ENCODE measurements at places on chromosomes 7 and 10.

DNA sequence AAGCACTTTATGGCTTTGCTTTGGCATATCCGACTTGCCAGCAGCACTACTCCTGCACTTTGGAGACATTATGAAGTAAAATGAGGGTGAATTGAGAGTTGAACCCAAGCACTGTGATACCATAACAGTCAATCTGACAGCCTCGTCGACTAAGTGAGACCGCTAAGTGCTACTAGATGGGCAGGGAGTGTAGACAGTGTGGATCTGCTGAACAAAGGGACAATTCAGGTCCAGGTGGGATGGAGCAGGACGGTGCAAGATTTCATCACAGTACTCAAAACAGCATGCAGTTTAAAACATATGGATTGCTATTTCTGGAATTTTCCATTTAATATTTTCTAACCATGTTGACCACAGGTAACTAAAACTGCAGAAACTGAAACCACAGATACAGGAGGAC lies 20.8 kb upstream of the PRTFDC1 start:
- no peak for DNase-seq

GRCh38 chr7:90599038-90599437 lies 2.9 kb downstream of the CDK14 start:
- DNase-seq, result no peak

DNA sequence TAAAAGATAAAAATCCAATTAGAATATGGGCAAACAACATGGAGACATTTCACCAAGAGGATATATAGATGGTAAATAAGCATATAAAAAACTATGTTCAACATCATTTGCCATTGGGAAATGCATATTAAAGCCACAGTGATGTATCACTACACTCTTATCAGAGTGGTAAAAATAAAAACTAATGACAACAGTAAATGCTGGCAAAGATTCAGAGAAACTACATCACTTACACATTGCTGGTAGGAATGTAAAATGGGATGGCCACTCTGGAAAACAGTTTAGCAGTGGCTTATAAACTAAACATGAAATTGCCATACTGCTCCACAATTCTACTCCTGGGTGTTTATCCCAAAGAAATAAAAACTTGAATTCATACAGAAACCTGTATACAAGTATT lies 59.2 kb downstream of the CROT start:
- no peak for DNase-seq

DNA sequence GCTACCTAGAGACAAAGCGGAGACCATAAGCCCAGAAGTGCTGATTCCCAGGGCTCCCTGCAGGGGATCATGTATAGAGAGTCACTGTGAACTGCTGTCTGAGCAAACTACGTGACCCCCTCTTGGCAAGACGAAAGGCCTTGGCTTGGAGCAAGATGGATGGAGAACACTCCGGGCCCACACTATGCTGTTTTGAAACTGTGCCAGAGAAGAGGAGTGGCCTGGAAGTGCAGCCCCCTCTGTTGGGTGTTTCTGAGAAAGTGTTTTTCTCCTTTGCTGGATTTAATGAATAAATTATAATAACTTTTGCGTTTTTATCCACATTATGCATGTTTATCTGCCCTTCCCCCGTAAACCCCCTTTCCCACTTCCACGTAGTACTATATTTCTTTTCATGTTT lies 639.3 kb upstream of the GALNT17 start:
- no peak for DNase-seq

DNA sequence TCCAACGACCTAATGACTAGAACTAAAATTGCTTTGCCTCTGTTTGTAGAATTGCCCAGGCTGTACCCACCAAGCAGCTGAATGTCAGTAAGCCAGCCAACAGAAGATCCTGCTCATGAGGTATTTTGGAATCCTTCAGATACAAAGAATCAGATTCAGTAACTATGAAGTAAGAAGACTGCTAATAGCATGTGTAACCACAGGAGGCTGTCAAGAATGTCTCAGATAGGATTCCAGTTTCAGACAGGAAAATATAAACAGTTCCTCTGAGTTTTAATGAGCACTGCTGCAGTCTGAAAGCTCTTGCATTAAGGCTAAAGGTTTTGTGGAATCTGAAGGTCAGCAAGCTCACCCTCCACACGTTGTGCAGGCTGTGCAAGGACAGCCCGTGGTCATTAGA lies 112.6 kb upstream of the ADAM12 start:
- DNase-seq, result no peak

DNA sequence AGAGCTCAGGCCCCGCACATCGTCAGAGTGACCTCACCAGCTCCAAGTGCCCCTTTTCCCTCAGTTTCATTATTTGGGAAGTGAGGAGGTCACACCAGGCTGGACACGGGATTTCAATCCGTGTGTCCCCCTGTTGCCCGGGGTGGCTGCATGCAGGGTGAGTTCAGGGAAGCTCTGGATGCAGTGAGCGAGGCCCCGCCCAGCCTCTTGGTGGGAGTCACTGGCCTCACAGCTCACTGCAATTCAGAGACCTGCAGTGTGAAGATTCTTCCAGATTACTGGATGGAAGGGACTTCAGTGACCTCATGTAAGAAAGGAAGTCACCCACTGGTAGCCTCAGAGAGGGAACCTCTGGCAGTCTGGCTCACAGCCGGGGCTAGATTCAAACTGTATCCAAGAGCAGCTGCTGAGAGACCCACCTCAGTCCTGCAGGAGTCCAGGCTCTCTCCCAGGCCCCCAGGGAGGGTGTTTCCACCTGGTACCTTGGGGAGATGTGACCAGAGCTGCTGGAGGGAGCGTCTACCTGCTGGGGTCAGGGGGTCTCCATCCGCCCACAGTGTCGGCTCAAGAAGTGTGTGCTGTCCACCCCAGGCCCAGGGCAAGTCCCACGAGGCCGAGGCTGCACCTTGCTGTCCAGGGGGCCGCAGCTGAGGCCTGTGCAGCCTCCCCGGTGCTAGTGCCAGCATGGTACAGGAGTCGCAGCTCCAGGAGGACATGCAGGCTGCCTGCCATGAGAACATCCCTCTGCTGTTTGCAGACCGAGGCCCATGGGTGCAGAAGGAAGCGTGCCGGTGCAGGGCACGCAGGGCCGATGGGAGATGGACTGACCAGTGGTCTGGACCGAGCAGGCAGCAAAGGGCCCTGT lies 54.4 kb downstream of the MGMT start:
- DNase-seq, result no peak

- DNase-seq, result no peak
Measured at GRCh38 chr10:75127471-75127870, 16.0 kb downstream of the SAMD8 start.

GRCh38 chr7:81774551-81774950 lies 4.7 kb upstream of the HGF start:
- DNase-seq, result no peak

DNA sequence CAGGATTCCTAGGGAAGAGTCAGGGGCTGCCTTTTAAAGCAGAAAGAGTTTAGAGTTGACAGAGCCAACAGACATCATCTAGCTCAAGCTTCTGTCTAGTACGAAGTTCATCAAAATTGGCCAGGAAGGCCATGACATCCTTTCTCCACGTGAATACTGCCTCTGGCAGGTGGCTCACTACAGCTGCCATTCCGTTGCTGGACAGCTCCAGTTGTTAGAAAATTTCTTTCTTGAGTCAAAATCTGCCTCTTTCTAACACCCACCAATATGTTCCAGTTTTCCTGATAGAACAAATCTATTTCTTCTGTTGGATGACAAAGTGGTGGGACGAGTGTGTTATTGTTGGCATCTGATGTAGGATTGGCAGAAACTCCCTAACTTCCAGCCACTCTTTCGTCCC lies 154.9 kb downstream of the ADRA2A start:
- DNase-seq, result no peak

DNA sequence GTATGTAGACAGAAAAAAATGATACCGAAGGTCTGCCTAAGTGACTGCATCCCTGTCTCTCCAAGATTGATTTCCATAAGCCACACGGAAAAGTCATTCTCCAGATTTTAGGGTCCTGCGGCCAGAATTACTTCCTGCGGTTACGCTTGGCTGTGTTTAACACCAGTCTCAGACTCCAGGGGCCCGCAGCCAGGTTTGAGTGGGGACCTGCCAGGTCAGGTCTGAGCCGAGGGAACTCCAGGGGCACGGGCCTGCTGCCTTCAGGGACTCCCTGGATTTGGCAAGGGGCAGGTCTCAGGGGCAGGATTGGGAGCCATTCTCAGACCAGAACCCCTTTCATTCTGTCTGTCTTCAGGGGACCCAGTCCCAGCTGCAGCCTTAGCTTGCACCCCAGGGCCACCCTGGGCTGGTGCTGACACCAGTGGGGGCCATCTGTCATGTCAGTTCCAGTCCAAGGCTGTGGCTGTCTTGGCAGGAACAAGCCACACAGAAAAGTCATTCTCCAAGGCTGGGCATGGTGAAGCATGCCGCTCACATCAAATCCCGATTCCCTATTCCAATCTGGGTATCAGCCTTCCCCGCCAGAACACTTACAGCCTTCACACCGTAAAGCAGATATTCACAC lies 39.0 kb downstream of the TMEM120A start:
- DNase-seq, result no peak

- no peak for DNase-seq
Measured at GRCh38 chr10:22832066-22832602, 95.7 kb upstream of the ARMC3 start.

DNA sequence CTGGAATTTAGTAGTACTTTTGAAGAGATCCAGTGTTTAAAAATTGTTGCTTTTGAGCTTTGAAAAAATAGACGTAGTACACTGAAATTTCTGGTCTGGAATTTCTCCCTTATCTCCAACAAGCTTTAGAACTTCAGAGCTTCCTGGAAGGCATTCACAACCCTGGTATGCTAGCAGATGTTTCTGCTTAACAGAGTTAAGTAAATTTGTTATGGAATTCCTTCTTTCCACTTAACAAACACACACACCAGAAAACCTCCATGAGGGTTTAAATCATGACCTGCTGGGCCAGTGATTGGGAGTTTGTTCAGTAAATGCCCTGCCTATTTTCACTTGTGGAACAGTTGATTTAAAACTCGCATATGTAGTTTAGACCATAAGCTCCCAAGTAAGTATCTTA lies 13.7 kb downstream of the ASB15 start:
- no peak for DNase-seq

DNA sequence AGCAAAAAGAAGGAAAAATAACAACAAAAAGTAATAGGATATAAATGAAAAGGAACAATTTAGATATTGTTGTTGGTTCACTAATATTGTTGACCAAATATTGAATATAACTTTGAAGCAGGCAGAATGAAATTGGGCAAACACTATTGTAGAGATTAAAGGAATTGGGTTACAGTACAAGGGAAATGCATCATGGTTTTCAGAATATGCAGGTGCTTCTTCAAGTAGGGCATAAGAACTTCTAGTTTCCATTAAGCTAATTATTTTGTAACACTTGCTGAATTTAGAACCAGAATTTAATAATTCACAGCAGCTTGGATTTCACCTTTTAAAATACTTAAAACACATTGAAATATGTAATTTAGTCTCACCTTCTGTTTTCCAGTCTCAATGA lies 36.5 kb downstream of the RPA3 start:
- DNase-seq, result no peak

DNA sequence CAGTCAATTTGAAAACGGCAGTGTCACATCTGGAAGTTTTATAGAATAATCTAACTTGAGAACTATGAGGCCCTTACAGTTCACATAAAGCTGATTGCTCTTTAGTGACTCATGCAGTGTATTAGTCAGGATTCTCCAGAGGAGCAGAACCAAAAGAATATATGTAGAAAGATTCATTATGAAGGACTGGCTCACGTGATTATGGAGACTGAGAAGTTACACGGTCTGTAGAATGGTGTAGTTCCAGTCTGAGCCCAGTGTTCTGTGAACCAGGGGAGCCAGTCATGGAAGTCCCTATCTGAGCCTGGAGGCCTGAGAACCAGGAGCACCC lies 21.5 kb downstream of the RBM33 start:
- DNase-seq, result no peak

- DNase-seq, result peak; percentile 15
Measured at GRCh38 chr10:13099144-13099665, 758 bp upstream of the OPTN start.

DNA sequence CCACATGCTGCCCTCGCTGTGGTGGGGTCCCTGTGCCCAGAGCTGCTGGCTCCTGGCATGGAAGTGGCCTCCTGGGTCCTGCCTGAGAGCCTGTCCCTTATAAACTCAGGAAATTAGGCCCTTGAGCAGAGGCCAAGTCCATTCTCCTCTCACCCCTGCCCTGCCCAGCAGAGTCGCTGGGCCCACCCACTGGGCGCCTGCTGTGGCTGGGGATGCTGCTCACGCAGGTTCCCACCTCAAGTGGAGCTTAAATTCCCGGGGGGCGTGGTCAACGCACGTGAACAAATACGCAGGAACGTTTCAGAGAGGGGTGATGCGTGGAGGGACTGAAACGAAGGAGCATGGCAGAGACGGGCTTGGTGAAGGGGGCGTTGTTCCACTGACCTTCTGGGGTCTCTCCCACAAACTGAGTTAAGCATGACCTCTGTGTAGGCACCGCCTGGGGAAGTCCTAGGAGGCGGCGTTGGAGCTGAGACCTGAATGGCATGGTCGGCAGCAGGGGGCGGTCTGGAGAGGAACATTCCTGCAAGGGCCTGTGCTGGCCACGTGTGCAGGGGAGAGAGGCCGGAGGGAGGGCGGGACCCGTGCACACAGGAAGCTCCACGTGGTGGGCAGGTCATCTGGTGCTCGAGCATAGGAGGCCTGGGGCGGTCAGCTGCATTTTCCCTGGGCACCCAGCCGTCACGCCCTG lies 27.9 kb downstream of the FAM20C start:
- DNase-seq, result no peak

DNA sequence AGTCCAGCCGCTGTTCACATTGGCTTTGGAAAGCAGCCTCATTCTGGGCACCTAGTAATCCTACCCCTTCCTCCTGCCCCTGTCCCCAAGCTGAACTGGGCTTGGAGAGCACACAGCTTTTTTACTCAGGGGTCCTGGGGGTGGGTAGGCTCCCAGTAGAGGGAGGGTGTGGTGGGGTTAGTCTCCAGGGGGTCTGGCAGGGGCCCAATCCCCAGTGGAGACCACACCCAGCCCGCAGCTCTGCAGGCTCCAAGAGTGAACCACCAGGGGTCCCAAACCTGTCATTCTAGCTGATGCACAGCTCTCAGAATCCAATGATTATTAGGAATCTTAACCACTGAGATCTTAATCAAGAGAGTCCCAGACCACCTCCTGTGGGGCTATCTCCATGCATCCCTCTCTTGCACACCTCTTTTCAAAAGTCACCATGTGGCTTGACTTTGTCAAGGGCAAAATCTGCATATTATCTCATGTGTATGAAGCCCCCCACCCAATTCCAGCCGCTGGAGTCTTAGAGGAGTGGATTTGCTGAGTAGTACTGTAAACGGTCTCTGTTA lies 2.7 kb downstream of the HOXA11 start:
- DNase-seq, result no peak

GRCh38 chr7:33043501-33044400 lies 18.8 kb downstream of the NT5C3A start:
- DNase-seq, result no peak

GRCh38 chr10:84540022-84540616 lies 211.7 kb downstream of the CCSER2 start:
- no peak for DNase-seq

- no peak for DNase-seq
Measured at GRCh38 chr7:154676422-154677073, 326.4 kb downstream of the PAXIP1 start.

GRCh38 chr7:85078181-85078580 lies 108.7 kb downstream of the SEMA3D start:
- no peak for DNase-seq

GRCh38 chr7:362402-363096 lies 72.6 kb downstream of the FOXL3 start:
- DNase-seq, result no peak

- no peak for DNase-seq
Measured at GRCh38 chr7:98569691-98570337, 47.3 kb upstream of the NPTX2 start.

- no peak for DNase-seq
Measured at GRCh38 chr10:26296360-26296759, 79.8 kb downstream of the GAD2 start.

- DNase-seq, result no peak
Measured at GRCh38 chr10:67793313-67793712, 44.7 kb downstream of the DNAJC12 start.

All from activated T-helper 9 cell treated with anti-CD3 and anti-CD28 coated beads, Interleukin-2, amount 50 U/mL, for 16 hours (primary cell).